ENCODE measurements at places on chromosomes 12 and 14. TPM values are rescaled to one million over a fixed set of nuclear protein-coding genes. Genes with fewer than 3 reads are reported as not detected.

Gene SMARCD1
- 63.8 TPM for total RNA-seq

Gene PIWIL1
- 0.05 TPM for total RNA-seq

Gene FAM90A1
- total RNA-seq, result 0.16 TPM

Gene SIX1
- 5.7 TPM for total RNA-seq

Gene LRRK2
- total RNA-seq, result 1.5 TPM
